ENCODE measurements at places on chromosomes 6 and 20.

- DNase-seq: no peak
These were observed 8.5 kb downstream of the TSPYL1 start for GRCh38 chr6:116271149-116271708.

GRCh38 chr20:53760025-53760441 is 166.4 kb upstream of the ZNF217 start:
- no peak for DNase-seq

DNA sequence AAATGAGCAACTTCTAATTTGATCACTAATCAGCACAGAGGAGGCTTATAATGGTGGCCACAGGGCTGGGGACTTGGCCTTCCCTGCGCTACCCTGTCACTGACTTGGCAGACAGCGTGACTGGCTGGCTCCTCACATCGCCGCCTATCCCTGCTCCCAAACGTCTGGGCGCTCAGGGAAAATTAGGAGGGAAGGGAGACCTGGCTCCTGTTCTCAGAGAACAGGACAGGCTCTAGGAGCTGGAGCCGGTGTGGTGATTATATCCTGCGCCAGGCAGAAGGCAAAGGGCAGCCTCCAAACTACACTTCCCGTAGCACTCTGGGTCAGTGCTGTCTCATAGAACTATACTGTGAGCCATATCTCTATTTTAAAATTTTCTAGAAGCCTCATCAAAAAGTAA is 53.4 kb downstream of the VEGFA start:
- DNase-seq: no peak

- DNase-seq: no peak
These were observed 234.5 kb downstream of the TFAP2A start for GRCh38 chr6:10180138-10181074.

DNA sequence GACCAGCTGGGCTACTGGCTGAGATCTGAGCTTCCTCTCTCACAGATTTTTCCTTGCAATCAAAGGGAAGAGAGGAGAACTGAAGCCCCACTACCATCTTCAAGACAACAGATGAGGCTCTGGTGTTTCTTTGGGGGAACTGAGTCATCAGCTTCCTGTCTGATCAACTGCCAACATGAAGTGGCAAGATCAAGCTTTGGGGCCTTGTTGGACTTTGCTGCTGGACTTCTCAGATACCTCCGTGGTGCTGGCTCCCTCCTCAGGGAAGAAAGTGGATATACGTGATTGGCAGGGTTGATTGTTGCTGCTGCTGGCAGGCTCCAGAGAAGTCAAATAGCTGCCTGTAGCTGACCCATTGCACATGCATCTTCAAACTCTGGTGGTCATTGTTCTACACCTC is 3.6 kb upstream of the TOX2 start:
- no peak for DNase-seq

DNA sequence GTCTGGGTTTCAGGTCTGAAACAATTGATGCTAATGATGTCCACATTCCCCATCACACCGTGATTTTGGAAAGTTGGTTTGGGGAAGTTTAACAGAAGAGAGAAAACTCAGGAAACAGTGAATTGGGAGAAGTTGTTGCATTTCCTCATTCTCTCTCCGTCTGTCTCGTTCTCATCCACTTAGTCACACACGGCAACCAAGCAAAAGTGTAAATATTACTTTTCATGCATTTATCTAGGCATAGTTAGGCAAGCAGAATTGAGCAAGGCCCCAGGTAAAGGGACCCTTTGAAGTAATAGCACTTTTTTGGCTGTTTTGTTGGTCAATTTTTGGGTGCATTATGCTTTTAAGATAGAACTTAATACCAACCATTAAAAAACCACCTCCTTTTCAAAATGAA is 137.0 kb upstream of the SULF2 start:
- no peak for DNase-seq

DNA sequence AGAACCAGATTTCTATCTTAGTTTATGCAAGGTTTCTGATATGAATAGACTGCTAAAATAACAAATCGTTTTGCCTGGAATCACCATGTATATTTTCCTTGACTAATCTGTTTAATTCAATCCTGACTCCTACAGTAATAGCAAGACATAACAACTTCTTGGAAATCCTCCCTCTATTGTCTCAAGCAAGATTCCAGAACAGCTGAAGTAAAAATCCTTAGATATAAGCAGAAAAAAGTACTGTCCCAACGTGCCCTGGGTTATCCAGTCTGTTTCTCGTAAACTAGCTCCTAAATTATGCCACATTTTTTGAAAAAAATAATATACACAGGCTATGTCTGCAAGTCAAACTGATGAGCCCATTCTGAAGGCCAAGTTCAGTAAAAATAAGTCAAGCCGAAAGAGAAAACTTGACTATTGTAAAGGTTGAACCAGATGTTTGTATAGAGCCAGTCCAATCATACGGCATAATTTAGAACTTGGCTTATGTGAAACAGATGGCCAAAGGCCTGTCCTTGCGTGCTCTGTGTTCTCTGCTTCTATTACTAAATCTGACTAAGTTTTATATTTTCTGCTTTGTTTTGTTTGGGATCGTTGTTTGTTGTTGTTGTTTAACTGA is 341.6 kb upstream of the NRSN1 start:
- DNase-seq: no peak

GRCh38 chr20:13142143-13142542 is 78.9 kb upstream of the ISM1 start:
- DNase-seq: no peak

GRCh38 chr6:38115626-38116008 is 296.1 kb downstream of the ZFAND3 start:
- DNase-seq: no peak

- DNase-seq: no peak
These were observed 17.1 kb upstream of the TINAG start for GRCh38 chr6:54291146-54291545.

DNA sequence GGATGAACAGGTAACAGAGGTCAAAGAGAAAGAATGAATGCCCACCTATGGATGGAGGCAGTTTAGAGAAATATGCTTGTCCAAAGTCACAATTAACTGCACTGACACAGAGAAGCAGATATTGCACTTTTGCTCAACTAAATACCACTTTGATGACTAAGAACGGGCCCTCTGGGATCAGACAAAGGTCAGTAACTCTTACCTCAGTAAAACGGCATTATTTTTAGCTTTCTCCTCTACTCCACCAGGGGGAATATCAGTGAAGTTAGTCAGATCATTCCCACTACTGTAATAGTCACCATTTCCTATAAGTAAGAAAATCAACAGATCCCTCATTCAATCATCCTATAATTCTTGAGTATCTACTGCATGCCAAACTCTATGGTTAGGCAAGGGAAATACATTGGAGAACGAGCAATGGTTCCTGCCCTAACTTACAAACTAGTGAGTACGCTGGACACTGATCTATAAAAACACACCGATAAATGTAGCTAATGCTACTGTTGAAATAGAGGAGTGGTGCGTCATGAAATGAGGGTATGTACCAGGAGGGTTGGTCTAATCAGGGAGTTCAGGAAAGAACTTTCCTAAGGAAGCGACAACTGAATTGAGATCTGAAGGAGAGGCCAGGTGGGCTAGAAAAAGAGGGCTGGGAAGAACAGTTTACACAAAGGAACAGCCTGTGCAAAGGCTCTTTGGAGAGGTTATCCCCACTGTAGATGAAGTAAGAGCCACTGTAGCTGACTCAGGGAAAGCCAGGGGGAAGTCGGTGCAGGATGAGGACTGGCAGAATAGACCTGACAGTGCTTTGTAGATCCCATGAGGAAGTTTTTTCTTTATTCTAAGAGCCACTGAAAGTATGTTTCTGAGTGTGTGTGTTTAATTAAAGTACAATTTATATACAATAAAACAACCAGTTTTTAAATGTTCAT is 9.2 kb downstream of the ECI2 start:
- DNase-seq: no peak

GRCh38 chr6:148711833-148712654 is 34.8 kb upstream of the UST start:
- DNase-seq: no peak

- DNase-seq: no peak
These were observed 204.4 kb downstream of the TAF4 start for GRCh38 chr20:61861054-61861841.

DNA sequence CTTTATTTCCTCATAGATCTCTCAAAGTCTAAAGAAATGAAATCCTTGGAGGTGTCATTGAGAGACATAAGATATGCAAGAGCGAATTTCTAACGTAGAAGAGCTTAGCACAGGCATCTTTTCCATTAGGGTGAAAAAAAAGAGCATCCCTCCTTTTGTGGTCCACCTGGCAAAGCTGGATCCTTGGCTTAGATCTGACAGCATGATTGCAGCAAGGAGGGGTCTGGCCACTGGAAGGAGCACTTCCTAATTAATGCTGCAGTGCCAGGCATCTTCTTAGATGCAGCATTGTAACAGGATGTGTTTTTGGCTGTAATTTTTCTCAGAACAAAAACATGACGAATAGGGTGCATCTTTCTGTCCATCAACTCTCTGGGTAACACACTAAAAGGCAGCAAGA is 60.1 kb upstream of the TFAP2D start:
- DNase-seq: no peak

DNA sequence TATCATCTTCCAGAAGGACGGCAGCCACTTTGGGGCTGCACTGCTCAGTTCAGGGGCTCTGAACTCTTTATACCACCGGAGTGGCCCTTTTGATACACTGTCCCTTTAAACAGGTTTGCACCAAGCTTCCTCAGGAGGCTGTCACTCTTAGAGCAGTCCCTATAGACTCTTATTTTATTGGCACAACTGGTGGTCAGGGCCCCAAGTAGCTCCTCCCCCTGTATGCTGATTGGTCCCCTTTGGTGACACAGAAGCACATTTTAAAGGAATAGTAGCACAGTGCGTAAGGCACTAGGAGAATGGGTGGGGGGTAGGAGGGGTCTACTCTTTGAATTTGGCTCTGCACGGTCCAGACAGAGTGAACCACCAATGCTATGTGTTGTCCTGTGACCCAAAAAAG is 122.6 kb upstream of the MLN start:
- DNase-seq: no peak

- DNase-seq: no peak
These were observed 24.0 kb downstream of the SNX3 start for GRCh38 chr6:108236791-108237190.

- DNase-seq: no peak
These were observed 323.4 kb downstream of the SYNE1 start for GRCh38 chr6:152313542-152314482.

GRCh38 chr6:16486661-16487060 is 248.3 kb downstream of the GMPR start:
- DNase-seq: no peak

DNA sequence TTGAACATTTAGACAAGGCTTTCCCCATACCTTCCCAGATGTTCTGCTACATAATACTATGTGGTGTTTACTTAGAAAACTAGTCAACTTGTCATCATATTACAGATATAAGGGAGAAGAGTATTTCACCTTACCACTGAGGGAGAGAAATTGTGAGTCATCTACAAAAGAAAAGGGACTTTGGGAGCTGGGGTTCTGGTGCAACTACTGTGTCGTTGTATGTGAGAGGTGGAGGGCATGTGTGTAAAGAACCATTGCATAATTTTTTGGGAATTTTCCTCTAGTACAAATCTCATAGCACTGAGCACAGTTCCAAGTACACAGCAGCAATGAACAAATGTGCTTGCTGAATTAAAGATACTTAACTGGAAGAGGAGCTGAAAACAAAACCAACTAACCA is 665.6 kb downstream of the DHX35 start:
- no peak for DNase-seq

- no peak for DNase-seq
These were observed 469 bp downstream of the TFAP2C start for GRCh38 chr20:56629464-56630085.

DNA sequence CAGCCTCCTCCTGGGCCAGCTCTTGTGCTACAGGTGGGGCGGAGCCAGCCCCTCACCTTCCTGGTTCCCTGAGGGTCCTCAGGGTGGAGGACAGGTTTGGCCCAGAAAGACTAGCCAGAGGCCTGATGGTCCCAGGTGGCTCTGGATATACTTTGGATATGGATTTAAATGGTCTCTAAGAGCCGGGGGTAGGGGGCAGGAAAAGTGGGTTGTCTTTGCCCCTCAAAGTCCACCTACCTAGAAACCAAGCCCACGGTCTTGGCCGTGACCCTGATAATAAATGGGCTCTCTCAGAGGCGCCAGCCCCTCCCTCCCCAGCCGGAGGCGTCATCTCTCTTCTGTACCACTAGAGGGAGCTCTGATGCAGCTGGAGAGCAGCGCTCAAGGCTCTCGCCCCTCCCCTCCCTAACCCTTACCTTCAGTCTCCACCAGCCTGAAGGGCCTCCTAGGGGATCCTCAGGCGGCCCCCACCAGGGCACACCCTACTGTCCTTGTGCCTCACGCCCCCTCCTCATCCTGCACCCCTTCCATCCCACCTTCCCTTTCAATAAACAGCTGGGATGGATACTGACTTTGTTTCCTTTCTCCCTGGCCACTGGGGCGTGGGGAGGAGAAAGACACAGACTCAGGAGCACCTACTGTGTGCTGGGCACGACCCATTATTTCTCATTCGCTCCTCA is 7.5 kb downstream of the NRSN2 start:
- DNase-seq: peak; percentile 64

DNA sequence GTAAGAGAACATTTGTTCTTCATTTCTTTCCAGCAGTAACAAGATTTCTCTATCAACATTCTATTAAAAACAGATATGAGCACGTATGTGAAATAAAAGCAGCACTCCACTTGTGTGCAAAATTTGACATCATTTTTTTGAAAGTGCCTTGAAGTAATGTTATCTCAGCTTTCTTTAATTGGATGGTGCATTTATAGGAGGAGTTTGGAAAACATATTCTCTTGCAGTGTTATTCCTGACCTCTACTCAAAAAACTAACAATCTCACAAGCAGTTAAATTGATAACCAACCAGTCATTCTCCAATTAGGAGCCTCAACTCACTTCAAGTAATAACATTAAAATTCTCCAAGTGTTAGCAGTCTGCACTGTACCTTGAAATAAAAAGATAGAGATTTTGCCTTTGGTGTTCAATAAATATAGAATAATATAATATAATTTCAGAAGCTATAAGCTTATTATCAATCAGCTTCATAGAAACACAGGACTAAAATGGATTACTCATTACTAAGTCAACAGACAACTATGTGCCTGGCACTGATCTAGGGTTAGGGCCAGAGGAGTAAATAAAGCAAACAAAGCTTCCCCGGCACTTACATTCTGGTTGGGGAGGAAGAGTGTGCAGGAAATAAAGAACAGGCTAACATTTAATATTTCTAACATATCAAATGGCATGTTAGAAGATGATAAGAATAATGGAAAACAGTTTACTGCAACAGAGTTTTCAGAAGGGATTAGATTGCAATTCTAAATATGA is 149.0 kb upstream of the SGK1 start:
- no peak for DNase-seq

DNA sequence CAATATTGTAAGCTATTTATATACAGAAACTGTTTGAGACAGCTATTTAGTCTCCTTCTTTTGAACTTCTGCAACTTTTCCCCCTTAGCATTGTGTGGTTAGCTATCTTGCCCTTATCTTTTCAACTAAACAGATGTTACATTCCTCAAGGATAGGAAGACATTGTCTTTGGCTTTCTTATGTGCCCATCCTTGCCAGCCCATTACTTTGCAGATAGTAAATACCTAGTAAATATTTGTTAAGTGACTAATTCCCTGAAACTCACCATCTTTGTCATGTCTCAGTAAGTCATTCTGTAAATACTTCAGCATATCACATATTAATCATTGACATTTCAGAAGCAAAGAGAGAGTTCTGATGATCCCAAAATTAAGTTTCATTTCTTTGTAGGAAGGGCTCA is 69.1 kb upstream of the FLRT3 start:
- no peak for DNase-seq

Measured in NCI-H510A (cell line).